Activated T-cell treated with anti-CD3 and anti-CD28 coated beads for 24 hours (primary cell): ENCODE measurements at places on chromosomes 2 and 18.

- DNase-seq = no peak
Measured at GRCh38 chr2:150076281-150076680, 411.2 kb downstream of the RND3 start.

- no peak for DNase-seq
Measured at GRCh38 chr2:119871725-119872124, 112.0 kb downstream of the PTPN4 start.

DNA sequence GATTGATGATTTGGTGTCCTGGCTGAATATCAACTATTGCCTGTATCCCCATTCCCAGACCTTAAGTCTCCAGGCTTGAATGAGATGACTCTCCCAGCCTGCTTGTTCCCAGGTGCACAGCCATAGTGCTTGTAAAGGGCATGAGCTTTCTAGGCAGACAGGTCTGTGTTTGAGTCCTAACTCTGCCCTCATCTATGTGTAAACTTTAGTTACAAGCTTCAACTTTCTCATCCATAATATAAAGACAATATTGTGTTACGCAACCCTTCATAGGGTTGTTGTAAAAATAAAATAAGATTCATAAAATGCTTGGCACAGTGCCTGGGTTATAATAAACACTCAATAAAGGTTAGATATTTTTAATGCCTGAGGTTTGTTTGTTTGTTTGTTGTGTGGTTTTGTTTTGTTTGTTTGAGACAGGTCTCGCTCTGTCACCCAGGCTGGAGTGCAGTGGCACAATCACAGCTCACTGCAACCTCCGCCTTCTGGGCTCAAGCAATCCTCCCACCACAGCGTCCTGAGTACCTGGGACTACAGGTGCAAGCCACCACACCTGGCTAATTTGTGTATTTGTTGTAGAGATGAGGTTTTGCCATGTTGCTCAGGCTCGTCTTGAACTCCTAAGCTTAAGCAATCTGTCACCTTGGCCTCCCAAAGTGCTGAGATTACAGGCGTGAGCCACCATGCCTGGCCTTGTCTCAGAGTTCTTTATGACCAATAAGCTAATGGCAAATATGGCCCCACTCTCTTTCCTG is 89.4 kb upstream of the MAPRE2 start:
- DNase-seq = no peak

- DNase-seq = peak; percentile 30
Measured at GRCh38 chr2:190563109-190563508, 28.6 kb upstream of the NEMP2 start.

DNA sequence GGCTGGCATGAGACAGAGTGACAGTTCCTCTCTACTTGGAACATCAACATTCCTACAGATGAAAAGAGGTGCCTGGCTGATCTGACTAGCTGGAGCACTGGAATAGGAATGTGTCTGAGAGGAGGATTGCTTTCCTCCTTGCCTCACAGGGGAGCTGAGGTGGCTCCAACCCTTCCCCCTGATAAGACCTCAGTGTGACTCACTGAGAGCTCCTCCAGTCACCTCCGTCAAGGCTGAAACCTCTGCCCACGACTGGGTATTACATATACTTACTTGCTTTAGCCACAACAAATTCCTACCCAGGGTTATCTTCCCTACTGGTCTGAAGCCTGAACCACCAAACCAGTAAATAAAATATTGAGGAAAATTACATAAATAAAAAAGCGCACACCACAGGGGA is 342.7 kb upstream of the REG3G start:
- no peak for DNase-seq

DNA sequence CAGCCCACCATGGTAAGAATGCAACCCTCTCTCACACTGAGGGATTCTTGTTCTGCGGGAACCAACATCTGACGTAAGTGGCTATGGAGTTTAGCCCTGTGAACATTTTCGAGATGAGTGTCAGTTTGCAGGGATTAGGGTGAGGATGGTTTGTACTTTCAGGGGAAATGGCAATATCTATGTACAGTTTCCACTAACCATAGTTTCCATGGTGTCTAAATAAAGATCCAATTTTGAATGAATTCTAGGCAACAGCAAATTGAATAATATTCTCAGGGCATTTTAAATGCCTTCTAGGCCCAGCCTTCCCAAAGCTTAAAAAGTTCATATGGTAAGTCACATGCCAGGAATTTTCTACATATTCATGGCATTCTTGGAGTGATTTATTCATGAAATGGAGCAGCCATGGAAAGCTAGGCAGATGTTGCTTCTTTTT is 105.4 kb upstream of the MMADHC start:
- no peak for DNase-seq

GRCh38 chr2:80506563-80506962 is 202.0 kb upstream of the LRRTM1 start:
- no peak for DNase-seq

- no peak for DNase-seq
Measured at GRCh38 chr2:101881131-101881530, 110.6 kb upstream of the IL1R2 start.

DNA sequence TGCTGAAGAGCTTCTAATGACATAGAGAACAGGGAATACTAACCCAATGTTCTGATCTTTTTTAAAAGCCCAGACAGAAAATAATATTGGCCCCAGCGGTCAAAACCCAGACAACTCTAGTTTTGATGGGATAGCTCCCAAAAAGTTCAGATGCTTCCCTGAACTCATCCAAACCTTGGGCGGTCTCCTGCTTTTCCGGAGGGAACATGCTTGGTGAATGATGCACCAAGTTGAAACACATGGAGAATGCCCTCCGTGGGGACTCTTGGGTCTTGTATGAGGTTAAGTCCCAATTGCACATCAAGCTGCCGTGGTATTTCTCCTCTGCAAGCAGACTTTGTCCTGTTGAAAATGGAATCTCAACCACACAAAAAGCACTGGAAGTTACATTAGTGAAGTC is 120.7 kb upstream of the CTAGE1 start:
- DNase-seq = no peak

DNA sequence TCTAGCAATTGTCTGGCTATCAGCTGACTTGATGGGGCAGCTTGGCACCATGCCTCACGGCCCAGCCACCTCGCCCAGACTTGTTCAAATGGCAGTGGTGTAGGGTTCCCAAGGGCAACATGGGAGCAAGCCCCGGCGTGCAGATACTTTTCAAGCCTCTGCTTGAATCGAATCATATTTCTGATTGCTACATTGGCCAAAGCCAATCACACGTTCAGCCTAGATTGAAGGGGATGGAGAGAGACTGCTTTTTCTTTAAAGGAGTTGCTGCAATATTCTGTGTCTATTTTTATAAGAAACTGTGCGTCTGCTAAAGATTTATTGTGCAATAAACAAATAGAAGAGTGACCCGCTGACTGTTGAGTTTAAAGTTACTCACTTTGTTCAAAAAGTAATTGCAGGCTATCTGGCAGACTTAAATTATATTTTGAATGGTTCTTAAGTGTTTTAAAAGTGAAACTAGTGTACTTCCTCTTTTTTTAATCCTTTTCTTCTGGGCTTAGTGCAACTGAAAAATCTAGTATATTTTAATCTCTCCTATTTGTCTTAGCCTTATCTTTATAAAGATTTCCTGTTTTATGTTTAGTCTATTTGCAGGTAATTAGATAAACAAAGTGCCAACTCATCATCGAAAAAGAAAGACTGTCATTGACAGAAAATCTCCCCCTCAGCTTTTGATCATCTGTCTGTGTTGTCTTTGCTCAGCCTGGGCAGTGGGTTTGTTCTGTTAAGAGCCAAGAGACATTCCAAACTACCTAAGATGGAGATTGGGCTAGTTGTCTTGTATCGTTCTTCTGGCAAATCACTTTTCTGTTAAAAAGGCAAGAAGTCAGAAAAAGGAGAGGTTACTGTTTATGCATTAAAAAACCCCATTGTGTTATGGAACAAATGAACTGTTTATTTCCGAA is 156.1 kb downstream of the TPGS2 start:
- no peak for DNase-seq

DNA sequence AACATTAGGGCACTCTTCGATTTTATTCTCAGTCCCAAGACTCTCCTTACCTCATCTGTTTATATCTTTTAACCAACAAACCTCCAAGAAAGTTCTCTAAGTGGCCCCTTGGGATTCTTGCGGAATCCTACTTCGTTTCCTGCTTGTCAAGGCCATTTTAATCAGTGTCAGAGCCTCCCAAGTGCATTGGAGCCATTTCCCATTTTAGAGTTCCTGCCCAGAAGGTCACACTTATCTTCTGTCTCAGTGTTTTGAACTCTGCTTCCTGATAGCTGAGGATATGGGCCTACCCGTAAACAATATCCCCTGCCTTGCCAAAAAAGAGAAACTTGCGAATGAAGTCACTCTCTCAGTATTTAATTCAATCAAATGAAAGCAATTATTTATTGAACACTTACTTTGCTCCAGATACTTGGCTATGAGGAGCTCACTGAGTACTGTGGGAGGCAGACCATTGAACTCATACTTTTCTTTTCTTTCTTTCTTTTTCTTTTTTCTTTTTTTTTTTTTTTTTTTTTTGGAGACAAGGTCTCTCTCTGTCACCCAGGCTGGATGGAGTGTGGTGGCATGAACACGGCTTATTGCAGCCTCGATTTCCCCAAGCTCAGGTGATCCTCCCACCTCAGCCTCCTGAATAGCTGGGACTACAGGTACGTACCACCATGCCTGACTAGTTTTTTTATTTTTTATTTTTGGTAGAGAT is 5.7 kb upstream of the NOSTRIN start:
- no peak for DNase-seq

GRCh38 chr2:45315861-45316260 is 295.2 kb downstream of the SRBD1 start:
- DNase-seq = no peak

DNA sequence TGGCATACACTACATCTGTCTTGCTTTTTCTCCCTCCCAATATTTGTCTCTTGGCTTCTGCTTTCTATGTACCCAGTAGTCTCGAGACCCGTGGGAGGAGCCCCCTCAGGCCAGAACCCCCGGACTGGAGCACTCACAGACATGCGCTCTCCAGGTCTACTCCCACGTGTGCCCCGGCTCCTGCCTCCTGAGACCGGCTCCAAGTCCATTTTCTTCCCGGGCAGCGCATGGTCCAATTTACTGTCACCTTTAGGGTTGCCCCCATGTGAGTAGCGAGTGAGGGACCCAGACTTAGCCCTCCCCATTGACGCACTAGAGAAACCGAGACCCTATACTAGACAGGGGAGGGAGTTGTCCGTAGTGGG is 11.8 kb upstream of the TEX51 start:
- DNase-seq = no peak

- no peak for DNase-seq
Measured at GRCh38 chr2:238141541-238142318, 3.3 kb downstream of the KLHL30 start.

DNA sequence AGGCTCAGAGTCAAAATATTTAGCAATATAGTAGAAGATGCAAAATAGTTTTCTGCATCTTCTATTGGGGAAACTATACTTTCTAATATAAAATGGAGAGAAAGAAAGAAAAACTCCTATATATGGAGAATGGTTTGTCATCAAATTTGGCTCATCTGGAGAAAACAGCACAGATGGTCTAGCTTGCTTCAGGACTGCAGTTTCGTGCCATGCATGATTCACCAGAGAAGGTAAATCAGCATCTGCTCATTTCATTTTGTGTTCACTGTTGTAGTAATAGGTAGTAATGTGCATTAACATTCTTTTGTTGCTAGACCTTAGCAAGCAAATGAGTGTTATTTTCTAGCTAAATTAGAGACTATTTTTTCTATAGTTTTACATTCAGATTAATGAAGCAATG is 179.0 kb downstream of the ASXL3 start:
- no peak for DNase-seq

DNA sequence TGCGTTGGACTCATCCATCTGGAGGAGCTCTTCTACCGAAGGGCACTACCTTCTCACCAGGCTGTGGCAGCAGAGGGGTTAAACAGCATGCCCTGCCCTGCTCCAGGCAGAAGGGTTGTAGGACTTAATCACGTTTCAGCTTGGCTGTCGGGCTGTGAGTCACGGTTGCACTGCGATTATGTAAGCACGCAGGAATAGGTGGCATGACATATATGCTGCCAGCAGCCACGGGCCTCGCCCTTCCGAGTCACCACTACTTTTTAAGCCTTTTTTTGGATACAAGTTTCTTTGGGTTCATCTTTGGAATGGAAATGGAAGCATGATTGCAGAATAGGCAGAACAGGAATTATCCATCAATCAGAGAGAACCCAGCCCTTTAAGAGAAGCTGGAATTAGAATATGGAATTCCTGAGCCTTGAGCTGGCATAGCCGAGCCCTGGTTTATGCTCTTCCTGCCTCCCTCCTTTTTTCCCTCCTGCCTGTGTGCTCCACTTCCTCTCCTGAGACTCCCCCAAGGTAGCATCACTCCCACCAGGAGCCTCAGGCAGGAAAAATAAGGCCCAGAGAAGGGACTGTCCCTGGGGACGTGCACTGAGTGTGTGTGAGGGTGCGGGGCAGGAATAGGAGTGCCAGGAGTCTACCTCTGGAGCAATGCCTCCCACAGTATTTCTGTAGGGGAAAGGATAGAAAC is 86.8 kb downstream of the SEMA4F start:
- no peak for DNase-seq

DNA sequence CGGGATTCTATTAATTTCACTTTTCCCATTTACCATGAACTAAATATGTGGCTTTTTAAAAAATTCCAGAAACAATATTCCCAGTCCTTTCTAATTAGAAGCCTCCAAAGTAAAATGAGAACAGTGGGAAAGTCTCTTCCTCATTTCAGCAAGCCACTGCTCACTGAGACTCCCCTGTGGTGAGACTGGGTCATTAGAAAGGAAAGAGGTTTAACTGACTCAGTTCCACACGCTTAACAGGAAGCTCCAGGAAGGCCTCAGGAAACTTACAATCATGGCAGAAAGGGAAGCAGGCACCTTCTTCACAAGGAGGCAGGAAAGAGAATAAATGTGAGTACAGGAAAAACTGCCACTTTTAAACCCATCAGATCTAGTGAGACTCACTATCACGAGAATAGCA is 258.9 kb upstream of the CHAC2 start:
- DNase-seq = no peak

GRCh38 chr18:31741097-31741735 is 19.5 kb downstream of the SLC25A52 start:
- peak; percentile 37 for DNase-seq

- no peak for DNase-seq
Measured at GRCh38 chr2:183998041-183998796, 600.1 kb upstream of the ZNF804A start.

DNA sequence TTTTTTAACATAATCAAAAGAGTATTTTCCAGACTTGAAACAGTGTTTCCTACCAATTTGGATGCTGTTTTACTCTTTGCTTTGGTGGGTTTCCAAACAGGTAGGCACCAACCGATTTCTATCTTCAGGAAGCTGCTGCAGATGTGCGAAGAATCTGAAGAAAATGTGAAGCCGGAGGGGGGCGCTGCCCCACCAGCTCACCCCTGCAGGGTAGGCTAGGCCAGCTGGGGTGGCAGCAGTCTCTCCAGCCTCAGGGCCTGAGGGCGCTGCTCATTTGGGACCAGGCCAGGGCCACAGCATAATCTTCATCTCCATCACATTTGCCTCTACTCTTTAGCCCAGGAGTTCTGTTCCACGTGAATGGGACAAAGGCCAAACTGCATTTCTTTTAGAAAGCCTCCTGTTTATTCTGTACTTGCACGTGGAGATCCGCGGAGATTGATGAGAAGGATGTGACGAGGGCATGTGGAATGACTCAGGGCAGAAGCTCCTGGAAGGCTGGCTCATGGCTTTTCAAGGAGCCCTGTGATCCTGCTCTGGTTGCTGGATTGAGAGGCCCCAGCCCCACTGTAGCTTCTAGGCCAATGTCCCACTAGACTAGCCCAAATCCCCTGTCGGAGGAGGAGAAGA is 84.2 kb upstream of the FAM136A start:
- DNase-seq = no peak
